GM20000 (cell line): ENCODE measurements at places on chromosomes 1 and 21.

GRCh38 chr1:38084700-38085099 is 38.1 kb upstream of the POU3F1 start:
- no peak for DNase-seq

DNA sequence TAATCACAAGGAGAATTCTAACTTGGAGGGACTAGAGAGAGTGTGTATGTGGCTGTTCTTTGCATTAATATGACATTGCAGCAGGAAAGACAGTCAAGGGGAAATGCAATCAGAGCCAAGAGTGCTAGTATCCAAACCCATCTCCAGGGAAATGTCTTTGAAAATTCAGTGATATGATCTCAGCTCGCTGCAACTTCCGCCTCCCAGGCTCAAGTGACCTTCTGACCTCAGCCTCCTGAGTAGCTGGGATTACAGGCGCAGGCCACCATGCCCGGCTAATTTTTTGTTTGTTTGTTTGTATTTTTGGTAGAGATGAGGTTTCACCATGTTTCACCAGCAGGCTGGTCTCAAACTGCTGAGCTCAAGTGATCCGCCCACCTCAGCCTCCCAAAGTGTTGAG is 16.3 kb downstream of the VASH2 start:
- DNase-seq: no peak

- no peak for DNase-seq
Measured at GRCh38 chr1:30962609-30963508, 54.3 kb upstream of the SDC3 start.

DNA sequence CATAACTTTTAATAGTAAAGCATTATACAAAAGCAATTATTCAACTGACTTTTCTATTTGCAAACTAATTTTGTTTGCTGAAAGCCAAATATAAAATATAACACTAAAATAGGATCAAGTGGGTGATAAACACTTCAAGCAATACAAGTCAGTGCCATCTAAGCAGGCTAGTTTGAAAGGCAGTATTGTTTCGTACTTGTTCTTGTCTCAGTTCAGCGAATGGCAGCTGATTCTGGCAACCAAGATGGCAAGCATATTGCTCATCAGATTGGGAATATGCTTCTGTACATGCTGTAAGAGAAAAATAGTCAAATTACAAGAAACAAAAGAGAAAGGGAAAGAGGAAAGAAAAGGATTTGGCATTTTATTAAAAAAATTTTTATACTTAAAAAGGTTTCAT is 7.5 kb downstream of the TMEM59 start:
- DNase-seq: no peak

DNA sequence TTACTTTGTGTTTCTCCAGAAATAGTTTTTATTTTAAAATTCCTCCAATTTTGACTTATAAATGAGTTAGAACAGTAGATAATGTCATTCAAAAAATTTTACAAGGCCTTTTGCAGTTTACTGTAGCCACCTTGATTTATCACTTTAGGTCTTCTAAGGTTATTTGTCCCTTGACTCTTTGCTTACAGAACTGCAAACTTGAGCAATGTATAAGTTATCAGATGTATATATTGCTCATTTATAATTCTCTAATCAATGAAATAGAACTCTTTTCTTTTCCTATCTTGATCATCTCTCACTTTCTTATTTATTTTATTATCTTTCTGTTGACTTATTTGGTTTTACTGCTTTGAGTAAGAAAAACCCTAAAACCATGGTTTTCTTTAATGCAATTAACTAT is 5.8 kb upstream of the SPTA1 start:
- no peak for DNase-seq

DNA sequence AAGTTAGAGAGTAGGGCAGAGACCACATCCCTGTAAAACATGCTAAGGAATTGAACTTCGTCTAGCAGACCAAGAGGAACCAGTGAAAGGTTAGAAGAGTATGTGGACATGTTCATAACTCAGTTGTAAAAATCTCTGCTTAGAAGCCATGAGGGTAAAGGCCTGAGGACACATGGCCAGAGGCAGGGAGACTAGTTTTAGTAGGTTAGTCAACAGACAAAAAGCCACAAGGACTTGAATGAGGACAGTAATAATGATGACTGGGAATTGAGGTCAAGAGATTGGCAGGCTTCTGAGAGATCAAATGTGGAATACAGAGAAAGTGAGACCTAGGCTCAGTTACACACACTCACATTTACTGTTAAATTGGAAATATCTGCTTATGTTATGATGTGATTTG is 205.5 kb upstream of the HOOK1 start:
- no peak for DNase-seq

GRCh38 chr1:110048923-110049601 is 14.6 kb downstream of the STRIP1 start:
- DNase-seq: no peak

DNA sequence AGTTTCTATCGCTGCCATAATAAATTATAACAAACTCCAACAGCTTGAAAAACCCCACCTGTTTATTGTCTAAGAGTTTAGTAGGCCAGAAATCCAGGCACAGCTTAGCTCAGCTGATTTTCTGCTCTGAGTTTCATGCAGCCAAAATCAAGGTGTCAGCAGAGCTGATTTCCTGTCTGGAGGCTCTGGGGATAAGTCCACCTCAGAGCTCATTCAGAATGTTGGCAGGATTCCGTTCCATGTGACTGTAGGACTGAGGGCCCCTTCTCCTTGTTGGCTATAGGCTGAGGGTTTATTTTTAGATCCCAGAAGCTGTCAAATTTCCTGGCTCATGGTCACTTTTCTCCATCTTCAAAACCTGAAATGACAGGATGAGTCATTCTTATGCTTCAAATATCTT is 91.6 kb upstream of the CHODL start:
- DNase-seq: no peak

DNA sequence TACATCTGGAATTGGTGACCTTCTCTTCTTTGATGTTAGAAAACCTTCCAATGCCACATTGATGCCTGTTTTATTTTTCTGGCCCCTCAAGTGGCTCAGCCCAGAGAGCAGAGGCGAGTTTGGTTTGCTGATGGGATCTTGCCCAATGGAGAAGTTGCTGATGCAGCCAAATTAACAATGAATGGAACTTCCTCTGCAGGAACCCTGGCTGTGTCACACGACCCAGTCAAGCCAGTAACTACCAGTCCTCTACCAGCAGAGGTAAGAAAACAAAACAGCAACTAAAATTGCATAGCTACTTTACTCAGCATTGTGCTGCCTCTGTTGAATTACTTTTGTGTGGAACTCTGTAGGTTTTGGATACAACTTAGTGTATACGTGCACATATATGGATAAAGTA is 97.6 kb downstream of the CC2D1B start:
- DNase-seq: no peak

- DNase-seq: no peak
Measured at GRCh38 chr21:15333136-15333710, 268.4 kb upstream of the NRIP1 start.

DNA sequence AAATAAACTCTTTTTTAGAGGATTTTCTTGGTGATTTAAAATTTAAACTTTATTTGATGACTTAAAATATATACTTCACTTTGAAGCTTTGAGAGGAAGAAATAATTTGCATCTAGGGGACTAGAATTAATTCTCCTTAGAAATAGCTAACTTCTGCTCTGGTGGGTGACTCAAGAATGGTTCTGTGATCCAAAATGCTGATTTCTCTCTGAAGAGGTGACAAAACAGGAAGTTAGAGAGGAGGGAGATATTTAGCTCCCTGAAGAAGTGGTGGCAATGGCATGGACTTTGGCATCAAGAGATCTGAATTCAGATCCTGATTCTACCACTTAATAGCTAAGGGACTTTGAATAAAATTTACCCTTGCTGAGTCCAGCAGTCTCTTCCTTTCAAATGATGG is 125.8 kb upstream of the ATP1B1 start:
- DNase-seq: no peak
